Cerebellar nuclear complex (tissue), 1 donor: ENCODE measurements at places on chromosomes 5 and 9.

GRCh38 chr5:107855171-107855570 is 184.4 kb upstream of the EFNA5 start:
- DNase-seq, result no peak

GRCh38 chr5:93716453-93716852 is 24.9 kb downstream of the POU5F2 start:
- no peak for DNase-seq

DNA sequence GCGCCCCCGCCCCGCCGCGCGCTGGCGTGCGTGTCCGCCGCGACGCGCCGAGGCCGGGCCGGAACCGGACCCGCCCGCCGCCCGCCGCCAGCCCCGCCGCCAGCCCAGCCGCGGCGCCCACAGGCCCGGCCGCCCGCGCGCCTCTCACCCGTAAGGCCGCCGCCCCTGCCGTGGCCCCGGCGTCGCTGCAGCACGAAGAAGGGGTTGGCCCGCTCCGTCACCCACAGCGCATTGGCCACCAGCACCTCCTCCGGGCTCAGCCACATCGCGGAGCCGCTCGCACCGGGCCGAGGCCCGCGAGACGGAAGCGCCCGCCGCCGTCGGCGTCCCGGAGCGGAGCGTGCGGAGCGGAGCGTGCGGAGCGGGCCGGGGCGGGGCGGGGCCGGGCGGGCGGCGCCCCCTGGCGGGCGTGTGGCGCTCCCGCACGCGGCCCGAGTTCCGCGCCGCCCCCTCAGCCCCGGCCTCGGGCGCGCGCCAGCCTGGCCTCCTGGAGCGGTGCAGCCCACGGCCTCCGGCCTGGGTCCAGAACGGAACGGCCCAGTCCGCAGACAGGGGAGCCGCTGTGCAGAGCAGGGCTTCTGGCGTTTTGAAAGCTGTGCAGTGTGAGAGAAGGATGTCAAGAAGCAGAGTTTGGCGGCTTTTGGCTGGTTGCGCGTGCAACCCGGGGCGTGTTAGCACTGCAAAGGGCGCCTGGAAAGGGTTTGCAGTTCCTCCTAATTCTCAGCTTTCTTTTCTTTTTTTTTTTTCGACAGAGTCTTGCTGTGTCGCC is at the start of gene TBC1D9B:
Gene TBC1D9B (minus strand): TSS at position 342 of the 769 bp plus-strand sequence. CDS start 76 bp downstream, at position 266.
- DNase-seq, result no peak

DNA sequence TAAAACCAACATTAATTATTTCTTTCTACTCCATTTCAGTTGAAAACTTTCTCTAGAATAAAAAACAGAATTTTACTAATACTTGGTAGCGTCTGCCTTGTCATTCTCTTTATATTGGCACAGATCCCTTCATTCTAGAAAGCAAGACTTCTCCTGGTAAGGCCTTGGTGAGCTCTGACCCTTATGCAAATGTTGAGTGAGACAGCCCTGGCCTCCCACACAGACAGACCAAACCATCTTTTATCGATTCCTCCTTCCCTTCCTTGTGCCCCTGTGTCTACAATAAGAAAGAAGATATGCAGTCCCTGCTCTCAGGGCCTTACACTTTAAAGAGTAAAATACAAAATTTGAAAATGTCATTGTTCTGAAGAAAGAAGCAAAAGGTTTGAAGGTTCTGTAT is 262.2 kb downstream of the EFNA5 start:
- DNase-seq, result no peak

DNA sequence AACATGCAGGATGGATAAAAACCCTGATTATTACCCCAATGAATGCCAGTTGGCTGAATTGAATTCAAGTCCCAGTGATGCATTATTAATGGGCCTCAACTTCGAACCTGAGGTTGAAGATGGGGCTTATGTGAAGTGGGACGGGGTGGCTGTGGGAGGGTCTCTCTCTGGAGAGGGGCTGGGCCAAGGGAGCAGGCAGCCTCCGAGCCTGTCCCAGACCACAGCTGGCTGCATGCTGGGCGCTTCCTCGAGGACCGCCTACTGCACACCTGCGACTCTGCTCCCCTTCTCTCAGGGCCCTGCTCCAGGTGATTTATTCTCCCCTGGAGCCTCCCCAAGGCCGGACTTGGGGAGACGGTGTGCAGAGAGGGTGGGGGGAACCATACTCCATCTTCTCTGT is 568.3 kb downstream of the CCDC171 start:
- DNase-seq, result no peak

- no peak for DNase-seq
Measured at GRCh38 chr9:117080765-117081390, 334.0 kb downstream of the ASTN2 start.

- no peak for DNase-seq
Measured at GRCh38 chr9:83307066-83307724, 231.0 kb downstream of the FRMD3 start.

GRCh38 chr5:147617191-147617606 is 107.3 kb upstream of the DPYSL3 start:
- DNase-seq, result no peak

DNA sequence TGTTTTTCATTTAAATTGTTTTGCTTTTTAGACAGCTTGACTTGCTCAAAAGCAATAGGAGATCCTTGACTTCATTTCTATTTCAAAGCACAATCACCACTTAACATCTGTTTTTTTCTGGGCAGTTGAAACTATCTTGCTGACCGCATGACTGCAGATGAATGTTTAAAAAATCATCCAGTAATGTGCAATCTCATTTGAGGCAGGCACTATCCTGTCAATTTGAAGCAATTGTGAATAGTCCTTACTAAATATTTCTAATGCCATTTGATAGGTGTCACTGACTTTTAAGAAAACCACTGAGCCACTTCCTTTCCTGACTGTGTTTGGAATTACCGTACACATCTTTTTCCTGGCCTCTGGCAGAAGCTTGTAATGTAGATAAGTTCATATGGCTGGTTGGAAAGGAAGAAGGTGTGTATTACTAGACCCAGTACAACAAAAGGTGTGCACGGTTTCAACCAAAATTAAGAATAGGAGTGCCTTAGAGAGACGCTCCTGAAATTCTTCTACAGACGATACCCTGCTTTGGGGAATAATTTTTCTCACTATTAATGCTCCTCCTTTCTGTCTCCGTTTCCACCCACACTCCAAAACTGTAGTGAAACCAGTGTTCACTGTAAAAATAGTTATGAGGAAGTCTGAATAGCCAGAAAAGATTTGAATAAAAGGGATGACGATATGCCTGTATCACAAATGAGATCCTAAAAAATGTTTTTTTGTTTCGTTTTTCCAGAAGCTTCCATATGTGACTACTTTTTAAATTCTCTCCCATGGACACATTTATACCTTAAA is 136.7 kb upstream of the MOCS2 start:
- no peak for DNase-seq

DNA sequence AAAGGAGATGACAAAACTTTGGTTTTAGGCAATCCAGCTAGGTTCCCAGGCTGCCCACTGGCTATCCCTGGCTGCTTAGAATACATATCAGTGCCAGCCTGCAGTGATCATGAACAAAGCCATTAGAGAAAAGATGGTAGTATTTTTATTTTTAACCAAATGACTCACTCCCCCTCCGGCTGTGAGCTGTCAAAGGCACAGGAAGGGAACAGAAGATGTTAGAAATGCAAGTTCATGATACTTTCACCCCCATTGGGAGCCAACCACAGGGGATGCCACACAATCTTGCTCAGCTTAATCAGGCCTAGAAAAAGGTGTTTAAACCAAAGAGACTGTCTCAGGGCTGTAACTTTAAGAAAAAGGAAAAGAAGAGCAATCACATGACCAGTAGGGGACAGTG is 70.3 kb upstream of the ASTN2 start:
- DNase-seq, result no peak

GRCh38 chr5:93407454-93407853 is 173.6 kb downstream of the NR2F1-AS1 start:
- DNase-seq, result no peak

DNA sequence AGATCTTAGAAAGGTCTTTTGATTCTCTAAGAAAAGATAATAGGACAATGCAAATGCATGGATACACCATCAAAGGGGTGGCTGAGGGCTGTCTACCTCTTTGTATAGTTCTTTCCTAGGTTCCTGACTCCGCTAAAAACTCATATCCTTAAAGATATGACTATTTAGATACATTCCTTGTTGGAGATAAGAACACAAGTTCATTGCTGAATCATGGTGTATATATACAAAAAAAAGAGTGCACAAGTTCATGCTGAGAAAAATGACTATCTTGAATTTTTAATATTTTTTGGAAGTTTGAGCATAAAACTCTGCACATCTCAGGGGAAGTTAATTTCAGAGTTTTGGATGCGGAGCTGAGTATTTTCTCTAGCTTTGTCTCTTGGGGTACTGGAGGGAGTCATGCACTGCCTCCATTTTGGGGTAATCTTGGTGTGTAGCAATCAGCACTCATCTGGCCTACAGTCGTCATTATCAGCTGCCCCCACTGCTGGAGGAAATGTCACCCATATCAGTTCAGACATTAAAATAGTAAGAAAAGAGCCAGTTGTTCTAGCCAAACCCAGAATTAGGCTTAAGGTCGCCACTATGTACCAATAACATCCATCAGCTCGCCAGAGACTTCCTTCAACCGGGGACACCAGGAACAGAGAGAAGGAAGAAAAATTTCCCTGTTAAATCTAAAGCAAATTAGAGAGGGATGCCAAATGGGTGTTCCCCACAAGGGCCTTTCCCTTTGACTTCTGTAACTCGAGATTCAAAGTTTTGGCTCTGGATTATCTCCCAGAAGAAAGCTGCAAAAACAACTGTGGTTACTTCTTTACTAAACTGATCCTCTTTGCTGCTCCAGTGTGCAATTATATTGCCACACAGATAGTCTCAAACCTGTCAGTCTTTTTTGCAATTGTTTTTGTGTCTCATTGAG is 49.0 kb downstream of the PTTG1 start:
- no peak for DNase-seq

GRCh38 chr9:13941714-13942113 is 372.2 kb downstream of the NFIB start:
- DNase-seq, result no peak

- no peak for DNase-seq
Measured at GRCh38 chr5:167177736-167178135, 1113.7 kb upstream of the WWC1 start.

- no peak for DNase-seq
Measured at GRCh38 chr5:133827011-133827410, 141.4 kb downstream of the C5orf15 start.

DNA sequence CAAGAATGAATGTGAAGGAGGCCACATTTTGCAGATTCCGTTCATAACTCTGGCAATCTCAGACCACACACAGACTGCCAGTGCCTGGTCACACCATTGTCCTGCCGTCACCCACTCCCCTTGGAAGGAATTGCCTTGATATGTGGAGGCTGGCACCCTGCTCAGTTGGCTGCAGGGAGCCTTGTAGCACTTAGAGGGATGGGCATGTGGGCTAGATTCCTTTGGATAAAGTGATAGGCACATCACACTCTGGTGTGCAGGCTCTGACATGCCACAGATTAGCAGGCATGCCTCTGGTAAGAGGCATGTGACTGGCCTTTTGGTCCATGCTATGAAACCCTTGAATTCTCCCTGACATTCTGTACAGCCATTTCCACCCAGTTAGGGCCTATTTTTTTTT is 254.6 kb upstream of the PIK3R1 start:
- DNase-seq, result no peak

GRCh38 chr5:62315376-62316175 is 9.6 kb downstream of the KIF2A start:
- DNase-seq, result no peak

DNA sequence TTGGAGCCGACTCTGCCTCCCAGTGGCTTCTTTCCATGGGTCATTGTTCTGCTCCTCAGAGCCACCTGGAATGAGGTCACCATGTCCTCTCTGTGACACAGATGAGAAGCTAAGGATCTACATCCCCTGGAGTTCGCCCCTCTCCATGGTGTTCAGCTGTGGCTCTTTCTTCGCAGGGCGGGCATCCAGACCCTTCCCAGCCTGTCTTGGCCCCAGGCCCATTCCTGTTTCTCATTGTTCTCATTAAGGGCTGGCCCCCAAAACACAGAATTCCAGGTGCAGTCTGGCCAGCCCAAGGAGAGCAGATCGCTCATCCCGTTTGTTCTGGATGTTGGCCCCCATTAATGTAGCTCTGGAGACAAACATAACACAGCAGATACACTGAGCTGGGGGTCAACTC is 66.4 kb upstream of the COL15A1 start:
- no peak for DNase-seq

GRCh38 chr5:62371409-62371808 is 32.3 kb downstream of the DIMT1 start:
- no peak for DNase-seq

GRCh38 chr9:136978073-136978864 is 965 bp downstream of the PTGDS start:
- no peak for DNase-seq

- DNase-seq, result no peak
Measured at GRCh38 chr9:92100237-92100911, 14.8 kb downstream of the SPTLC1 start.

DNA sequence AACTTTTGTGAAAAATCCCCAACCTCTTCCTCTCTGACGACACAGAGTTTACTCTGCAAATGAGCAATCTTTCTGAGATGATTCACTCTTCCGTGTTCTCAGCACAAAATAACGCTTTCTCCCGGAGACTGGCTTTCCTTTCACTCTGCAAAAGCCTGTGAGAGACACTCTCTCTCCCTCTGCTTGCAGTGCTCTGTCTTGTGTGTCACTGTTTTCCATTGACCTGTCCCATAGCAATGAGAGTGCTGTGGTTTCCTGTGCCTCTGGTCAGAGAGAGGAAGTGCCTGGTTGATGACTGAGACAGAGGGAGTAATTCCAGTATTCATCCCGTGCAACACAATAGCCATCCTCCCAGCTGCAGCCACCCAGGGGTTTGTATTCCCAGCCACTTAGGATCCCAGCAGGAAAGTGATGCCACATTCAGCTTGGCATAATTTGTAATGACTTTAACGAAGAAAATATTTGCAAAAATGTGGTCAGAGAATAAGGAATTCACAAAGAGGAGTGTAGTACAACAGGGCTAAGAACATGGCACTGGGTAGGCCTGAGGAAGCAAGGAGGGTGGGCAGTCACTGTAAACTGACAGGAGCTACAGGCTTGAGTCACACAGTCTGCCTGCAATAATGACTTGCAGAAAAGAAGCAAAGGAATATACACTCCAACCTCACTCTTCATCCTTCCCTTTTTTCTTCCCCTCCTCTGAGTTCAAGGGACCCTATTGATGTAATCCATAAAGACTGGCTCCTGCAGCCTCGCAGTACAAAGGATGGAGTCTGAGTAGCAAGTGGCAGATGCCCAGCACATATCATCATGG is 463.5 kb upstream of the RGMB start:
- DNase-seq, result no peak

DNA sequence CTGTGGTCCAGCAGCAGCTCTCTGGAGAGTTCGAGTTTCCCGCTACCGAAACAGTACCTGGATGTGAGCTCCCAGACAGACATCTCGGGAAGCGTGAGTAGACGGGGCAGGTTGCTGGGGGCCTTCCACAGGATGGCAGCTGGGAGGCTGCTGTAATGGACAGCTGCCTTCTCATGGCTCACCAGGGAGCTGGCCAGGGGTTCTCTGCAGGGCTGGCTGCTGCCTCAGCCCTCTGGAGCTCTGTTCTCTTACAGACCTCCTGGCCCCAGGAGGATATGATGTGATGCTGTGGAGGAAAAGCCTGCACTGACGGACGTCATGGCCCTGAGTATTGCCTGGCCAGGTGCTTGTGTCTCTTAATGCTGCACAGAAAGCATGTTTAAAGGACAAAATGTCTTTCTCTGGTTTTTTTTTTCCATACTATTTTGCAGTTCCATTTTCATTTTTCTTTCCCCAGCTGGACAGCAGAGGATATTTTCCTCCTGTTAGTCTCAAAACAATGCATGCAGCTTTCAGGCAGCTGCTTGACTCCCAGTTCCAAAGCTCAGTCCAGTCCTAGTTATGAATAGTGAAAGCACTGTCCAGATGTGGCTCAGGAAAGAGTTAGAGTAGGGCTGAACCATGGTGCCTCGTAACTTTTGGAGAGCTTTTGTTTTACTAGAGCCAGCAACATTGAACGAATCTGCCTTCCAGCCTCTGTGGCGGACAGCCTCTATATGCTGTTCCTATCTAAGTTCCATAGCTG is 77.5 kb upstream of the RARS1 start:
- no peak for DNase-seq
